ENCODE measurements at places on chromosomes 13 and 19.
A peak's percentile ranks its signal among the peaks of the same experiment; 100 is the strongest.

- H3K4me1 ChIP-seq, result no peaks in the 10 kb centered on the region
- DNase-seq, result peak; percentile 21
- no peak overlapping the region for H3K27ac ChIP-seq
- H3K27me3 ChIP-seq, result no peaks in the 10 kb centered on the region
- H3K36me3 ChIP-seq, result 0 out of 2 replicates have a peak, but pooled peaks cover 2% of the 10 kb centered on the region
These were observed 711 bp upstream of the MIPEP start for GRCh38 chr13:23889615-23890607.

- no peaks in the 10 kb centered on the region for H3K36me3 ChIP-seq
- no peaks in the 10 kb centered on the region for H3K4me1 ChIP-seq
- no peaks in the 10 kb centered on the region for H3K27me3 ChIP-seq
- DNase-seq, result no peak
- no peak overlapping the region for H3K4me3 ChIP-seq
These were observed 491.1 kb upstream of the TSHZ3 start for GRCh38 chr19:31840371-31840770.

- H3K27me3 ChIP-seq, result no peaks in the 10 kb centered on the region
- H3K27ac ChIP-seq, result no peak overlapping the region
- no peaks in the 10 kb centered on the region for H3K4me1 ChIP-seq
- DNase-seq, result no peak
- H3K36me3 ChIP-seq, result no peaks in the 10 kb centered on the region
These were observed 56.8 kb upstream of the GPR183 start for GRCh38 chr13:99363949-99364348.

GRCh38 chr13:27728271-27728670 is 64.0 kb upstream of the GSX1 start:
- H3K27me3 ChIP-seq, result 0 out of 2 replicates have a peak, but pooled peaks cover 10% of the 10 kb centered on the region
- no peaks in the 10 kb centered on the region for H3K36me3 ChIP-seq
- no peaks in the 10 kb centered on the region for H3K4me1 ChIP-seq
- H3K4me3 ChIP-seq, result no peak overlapping the region
- no peak overlapping the region for H3K27ac ChIP-seq

DNA sequence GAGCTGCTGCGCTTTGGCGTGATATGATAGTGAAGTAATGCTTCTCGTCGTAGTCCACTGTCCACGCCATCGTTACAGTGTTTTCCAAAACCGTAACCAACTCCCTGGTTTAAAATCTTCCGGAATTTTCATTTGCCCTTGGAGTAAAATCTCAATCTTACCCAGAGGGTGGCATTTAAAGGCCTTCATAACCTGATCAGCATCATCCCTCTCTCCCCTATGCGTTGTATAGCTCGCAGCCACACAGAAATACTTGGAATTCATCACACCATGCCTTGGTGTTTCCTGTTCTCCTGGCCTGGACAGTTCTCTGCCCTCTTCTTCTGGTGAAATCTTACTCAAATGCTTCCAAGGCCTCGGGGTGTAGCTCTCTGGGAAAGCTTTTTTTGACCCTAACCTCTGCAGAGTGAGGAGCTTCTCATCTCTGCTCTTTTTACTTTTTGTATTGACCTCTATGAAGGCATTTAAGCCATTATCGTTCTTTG is 839 bp downstream of the MPHOSPH8 start:
- H3K27me3 ChIP-seq, result no peaks in the 10 kb centered on the region
- H3K4me3 ChIP-seq, result peak overlapping the region; percentile 73
- H3K36me3 ChIP-seq, result peaks cover 10% of the 10 kb centered on the region
- peak; percentile 46 for DNase-seq
- no peak overlapping the region for H3K27ac ChIP-seq

GRCh38 chr13:23322353-23323336 is 110.9 kb downstream of the SACS start:
- peaks cover 48% of the 10 kb centered on the region for H3K4me1 ChIP-seq
- H3K27me3 ChIP-seq, result no peaks in the 10 kb centered on the region
- DNase-seq, result peak; percentile 59

DNA sequence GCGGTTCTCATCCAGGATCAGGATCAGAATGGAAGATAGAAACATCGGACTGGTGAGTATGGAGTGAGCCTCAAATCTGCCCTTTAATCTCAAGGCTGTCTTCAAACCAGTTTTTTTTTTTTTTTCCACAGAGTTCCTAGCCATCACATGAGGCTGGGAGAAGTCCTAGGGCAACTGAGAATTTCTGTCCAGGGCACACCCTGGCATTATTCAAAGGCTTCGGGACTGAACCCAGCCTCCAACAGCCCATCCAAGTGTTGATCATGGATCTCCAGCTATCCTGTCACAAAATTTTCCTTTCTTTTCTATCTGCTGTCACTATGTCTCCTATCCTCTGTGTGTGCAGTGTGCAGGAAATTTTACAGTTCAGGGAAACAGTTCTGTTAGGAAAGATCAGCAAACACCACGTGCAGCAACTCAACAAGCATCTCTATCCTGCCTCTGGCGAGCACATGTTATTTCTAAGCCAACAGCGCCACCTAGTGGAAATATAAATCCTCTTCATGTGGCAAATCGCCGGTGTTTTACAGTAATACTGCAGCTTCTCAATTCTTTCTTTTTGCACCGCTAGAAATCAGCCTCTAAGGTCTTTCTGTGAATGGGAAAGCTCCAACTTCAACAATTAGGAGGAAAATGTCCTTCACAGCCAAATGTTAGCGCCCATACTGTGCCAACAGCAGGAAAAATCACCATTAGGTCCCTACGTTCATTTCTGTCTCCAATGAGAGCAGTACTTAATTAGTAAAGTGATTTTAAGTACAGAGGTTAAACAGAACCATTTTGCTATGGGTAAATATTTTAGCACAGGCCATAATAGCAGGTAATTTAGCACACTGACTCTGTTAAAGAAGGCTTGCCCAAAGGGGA is 21.4 kb upstream of the ZNF181 start:
- H3K4me3 ChIP-seq, result no peak overlapping the region
- no peaks in the 10 kb centered on the region for H3K27me3 ChIP-seq
- DNase-seq, result peak; percentile 77
- no peaks in the 10 kb centered on the region for H3K36me3 ChIP-seq
- H3K27ac ChIP-seq, result no peak overlapping the region

- H3K27me3 ChIP-seq, result no peaks in the 10 kb centered on the region
- H3K36me3 ChIP-seq, result no peaks in the 10 kb centered on the region
- H3K4me3 ChIP-seq, result peak overlapping the region; percentile 40
- peak; percentile 98 for DNase-seq
- peak overlapping the region; percentile 99 for H3K27ac ChIP-seq
- H3K4me1 ChIP-seq, result peaks cover 44% of the 10 kb centered on the region
These were observed 6.6 kb upstream of the BCL3 start for GRCh38 chr19:44741841-44742329.

GRCh38 chr19:12703046-12703445 is 6.6 kb upstream of the FBXW9 start:
- peaks cover 69% of the 10 kb centered on the region for H3K36me3 ChIP-seq
- no peaks in the 10 kb centered on the region for H3K27me3 ChIP-seq

- H3K4me1 ChIP-seq, result peaks cover 63% of the 10 kb centered on the region
- no peaks in the 10 kb centered on the region for H3K27me3 ChIP-seq
- no peak overlapping the region for H3K4me3 ChIP-seq
- peak overlapping the region; percentile 85 for H3K27ac ChIP-seq
- DNase-seq, result peak; percentile 52
These were observed 177.3 kb upstream of the SERP2 start for GRCh38 chr13:44196196-44196751.

- no peak overlapping the region for H3K4me3 ChIP-seq
- H3K27me3 ChIP-seq, result no peaks in the 10 kb centered on the region
- no peak for DNase-seq
- no peak overlapping the region for H3K27ac ChIP-seq
- no peaks in the 10 kb centered on the region for H3K36me3 ChIP-seq
These were observed 1747.0 kb downstream of the OLFM4 start for GRCh38 chr13:54775501-54776191.

DNA sequence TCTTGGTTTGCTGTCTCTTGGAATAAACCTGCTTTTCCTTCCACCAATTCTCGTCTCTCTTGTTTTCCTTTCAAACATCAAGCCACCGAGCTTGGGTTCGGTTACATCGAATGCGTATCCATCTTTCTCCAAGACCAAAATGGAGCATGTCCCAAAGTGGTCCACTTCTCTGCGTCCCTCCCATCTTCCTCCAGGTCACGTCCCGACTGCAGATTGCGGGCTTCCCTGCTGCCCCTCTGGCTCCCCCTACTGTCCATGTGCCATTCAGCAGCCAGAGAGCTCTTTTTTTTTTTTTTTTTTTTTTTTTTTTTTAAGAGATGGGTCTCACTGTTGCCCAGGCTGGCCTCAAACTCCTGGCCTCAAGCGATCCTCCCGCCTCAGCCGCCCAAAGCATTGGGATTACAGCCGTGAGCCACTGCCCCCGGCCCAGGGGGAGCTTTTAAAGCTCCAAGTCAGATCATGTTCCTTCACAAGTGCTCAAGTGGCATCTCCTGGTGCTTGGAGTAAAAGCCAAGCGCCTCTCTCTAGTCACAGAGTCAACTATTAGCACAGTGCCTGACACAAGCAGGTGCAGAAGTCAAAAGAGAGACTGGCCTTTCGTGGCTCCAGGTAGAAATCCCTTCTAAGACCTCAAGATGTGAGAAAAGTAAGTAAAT is 10.0 kb downstream of the COL5A3 start:
- H3K4me3 ChIP-seq, result no peak overlapping the region
- peaks cover 14% of the 10 kb centered on the region for H3K27me3 ChIP-seq
- peak; percentile 81 for DNase-seq
- H3K27ac ChIP-seq, result no peak overlapping the region
- H3K36me3 ChIP-seq, result no peaks in the 10 kb centered on the region

GRCh38 chr19:53813996-53814395 is 10.1 kb downstream of the NLRP12 start:
- H3K27ac ChIP-seq, result no peak overlapping the region
- H3K4me1 ChIP-seq, result no peaks in the 10 kb centered on the region
- no peaks in the 10 kb centered on the region for H3K27me3 ChIP-seq
- no peaks in the 10 kb centered on the region for H3K36me3 ChIP-seq
- H3K4me3 ChIP-seq, result no peak overlapping the region
- DNase-seq, result peak; percentile 47

- peak; percentile 65 for DNase-seq
- H3K4me1 ChIP-seq, result peaks cover 15% of the 10 kb centered on the region
- no peaks in the 10 kb centered on the region for H3K36me3 ChIP-seq
These were observed 106.0 kb downstream of the RAP2A start for GRCh38 chr13:97539651-97540610.

- no peak for DNase-seq
- H3K27me3 ChIP-seq, result no peaks in the 10 kb centered on the region
- no peaks in the 10 kb centered on the region for H3K36me3 ChIP-seq
- no peak overlapping the region for H3K27ac ChIP-seq
These were observed 486.5 kb downstream of the COG6 start for GRCh38 chr13:40141859-40142555.

- H3K36me3 ChIP-seq, result peaks cover 70% of the 10 kb centered on the region
- H3K4me3 ChIP-seq, result no peak overlapping the region
- H3K27ac ChIP-seq, result no peak overlapping the region
- H3K27me3 ChIP-seq, result no peaks in the 10 kb centered on the region
- no peak for DNase-seq
These were observed 4.8 kb downstream of the LENG9 start for GRCh38 chr19:54458648-54459281.

DNA sequence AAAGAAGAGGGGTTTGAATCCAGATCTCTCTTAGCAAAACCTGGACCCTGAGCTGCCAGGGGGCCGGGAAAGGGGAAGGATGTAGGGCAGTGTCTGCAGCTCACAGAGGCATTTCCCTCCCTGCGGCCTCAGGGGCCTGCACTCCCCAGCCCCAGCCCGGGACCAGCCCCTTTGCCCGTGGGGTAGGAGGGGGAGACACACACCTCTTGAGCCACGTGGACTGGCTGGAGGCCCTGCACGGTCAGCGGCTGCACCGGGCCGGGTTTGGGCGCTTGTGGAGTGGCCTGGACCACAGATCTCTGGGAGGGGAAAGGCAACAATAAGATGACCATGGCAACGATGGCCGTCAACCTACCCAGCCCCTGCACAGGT is 26.9 kb downstream of the RFX1 start:
- H3K27me3 ChIP-seq, result no peaks in the 10 kb centered on the region
- H3K27ac ChIP-seq, result no peak overlapping the region
- no peak overlapping the region for H3K4me3 ChIP-seq
- no peaks in the 10 kb centered on the region for H3K36me3 ChIP-seq
- H3K4me1 ChIP-seq, result no peaks in the 10 kb centered on the region

DNA sequence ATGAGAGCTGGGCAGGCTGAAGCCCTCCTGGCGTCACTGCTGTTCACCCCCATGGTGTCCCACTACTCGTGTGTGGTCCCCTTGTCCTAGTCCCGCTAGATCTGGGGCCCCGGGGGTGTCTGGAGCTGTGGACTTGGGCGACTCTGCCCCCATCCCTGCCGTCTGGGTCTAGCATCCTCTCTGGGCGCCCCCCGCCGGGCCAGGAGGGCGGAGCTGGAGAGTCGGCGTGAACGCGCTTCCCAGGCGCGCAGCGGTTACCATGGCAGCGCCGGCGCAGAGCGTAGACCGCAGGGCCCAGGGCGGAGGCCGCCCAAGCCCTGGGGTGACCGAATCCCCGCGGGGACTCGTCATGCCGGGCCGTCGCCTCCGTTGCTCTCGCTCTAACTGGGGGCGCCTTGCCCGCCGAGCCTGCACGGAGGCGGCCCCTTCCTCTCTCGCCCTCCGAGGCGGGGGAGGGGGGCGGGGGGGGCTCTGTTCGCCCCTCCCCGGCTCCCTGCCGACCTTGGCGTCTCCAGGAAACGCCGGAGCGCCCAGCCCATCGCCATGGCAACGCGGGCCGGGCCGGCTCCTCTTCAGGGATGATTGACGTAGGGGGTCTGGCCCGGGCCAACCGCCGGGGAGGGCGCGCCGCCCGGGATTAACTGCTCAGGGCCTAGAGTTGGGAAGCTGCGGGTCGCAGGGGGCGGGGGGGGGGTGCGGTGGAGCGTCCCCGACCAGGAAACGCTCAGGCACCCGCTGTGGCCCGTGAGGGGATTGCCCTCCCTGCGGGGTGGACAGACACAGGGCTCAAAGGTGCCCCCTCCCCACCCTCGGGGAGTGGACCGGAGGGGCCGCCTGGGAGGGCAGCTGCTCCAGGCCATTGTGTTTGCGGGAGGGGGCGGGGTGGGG is 8.9 kb downstream of the ISYNA1 start:
- no peaks in the 10 kb centered on the region for H3K4me1 ChIP-seq
- no peaks in the 10 kb centered on the region for H3K36me3 ChIP-seq
- H3K27ac ChIP-seq, result no peak overlapping the region
- no peak overlapping the region for H3K4me3 ChIP-seq
- no peak for DNase-seq
- no peaks in the 10 kb centered on the region for H3K27me3 ChIP-seq

GRCh38 chr19:36417752-36418286 is 625 bp downstream of the ZFP82 start:
- no peak overlapping the region for H3K27ac ChIP-seq
- DNase-seq, result no peak
- H3K4me1 ChIP-seq, result no peaks in the 10 kb centered on the region
- H3K36me3 ChIP-seq, result no peaks in the 10 kb centered on the region
- H3K27me3 ChIP-seq, result no peaks in the 10 kb centered on the region

All from PC-3 (cell line).